ENCODE measurements at places on chromosomes 16 and 17.

- no peak for DNase-seq
These were observed 31.2 kb downstream of the XYLT1 start for GRCh38 chr16:17439580-17439979.

- DNase-seq = no peak
These were observed 721 bp upstream of the WFIKKN2 start for GRCh38 chr17:50834429-50835300.

GRCh38 chr16:70375636-70376611, 29.2 kb downstream of the DDX19A start:
- no peak for DNase-seq

GRCh38 chr17:65015855-65016254, 40.7 kb downstream of the GNA13 start:
- DNase-seq = no peak

DNA sequence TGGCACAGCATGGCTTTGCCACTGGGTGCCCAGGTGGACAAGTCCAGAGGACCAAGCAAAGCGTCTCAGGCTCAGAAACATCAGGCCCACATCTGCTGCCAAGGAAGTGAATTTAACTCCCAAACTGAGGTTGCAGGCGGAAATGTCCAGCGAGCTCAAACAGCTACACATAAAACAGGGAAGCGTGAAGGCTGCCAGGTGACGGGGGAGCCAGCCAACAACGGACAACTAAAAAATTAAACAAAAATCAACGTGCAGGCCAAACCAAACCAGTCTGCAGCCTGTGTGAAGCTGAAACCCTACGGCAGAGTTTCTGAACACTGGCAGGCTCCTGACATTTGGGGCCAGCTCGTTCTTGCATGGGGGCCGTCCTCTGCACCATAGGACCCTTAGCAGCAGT, 2.5 kb downstream of the TK1 start:
- DNase-seq = no peak

DNA sequence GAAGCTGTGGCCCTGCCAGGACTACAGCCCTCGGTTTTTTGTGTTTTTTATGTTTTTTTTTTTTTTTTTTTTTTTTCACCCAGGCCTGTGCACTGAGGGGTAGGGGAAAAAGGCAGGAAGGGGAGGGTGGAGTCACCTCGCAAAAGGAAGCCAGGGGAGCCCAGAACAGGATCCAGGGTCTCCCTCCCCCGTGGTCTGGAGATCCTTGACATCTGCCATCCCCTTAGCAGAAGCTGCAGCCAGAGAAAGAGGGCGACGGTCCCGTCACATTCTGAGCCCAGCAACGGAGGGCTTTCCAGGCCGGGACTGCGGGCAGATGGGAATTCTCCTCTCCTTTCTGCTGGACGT, 29.1 kb upstream of the PHOSPHO1 start:
- DNase-seq = no peak

DNA sequence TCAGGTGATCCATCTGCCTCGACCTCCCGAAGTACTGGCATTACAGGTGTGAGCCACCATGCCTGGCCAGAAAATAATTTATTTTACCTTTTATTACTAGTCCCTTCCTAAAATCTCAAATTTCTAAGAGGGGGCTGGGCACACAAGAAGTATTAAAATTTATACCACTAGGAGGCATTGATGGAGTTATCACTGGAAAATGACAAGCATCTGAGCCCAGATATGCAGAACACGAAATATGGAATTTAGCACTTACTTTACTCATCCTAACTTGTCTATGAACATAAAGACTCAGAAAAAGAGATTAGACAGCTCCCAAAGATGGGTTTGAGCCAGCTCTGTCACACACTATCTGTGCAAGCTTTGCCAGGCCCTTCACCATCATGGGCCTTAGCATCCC, 46.4 kb downstream of the STAT5A start:
- no peak for DNase-seq

- no peak for DNase-seq
These were observed 45.2 kb upstream of the PVALEF start for GRCh38 chr17:81120149-81120484.

DNA sequence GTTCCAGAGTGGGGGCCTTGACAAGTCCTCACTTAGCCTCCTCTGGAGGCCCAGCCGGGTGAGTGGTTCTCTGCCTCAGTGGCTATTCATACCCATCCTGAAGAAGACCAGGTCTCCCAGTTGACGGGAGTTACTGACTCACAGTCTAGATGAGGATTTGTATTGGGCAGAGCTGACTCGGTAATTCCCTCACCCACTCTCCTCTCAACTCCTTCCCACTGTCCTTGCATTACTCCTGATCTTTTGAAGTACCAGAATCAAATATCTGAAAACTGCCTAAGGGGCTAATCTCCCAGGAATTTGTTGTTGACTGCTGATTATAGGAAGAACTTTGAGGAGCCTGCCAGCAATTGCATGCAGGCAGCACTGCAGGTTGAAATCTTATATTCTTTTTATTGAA, 14.2 kb downstream of the SAP30BP start:
- no peak for DNase-seq

GRCh38 chr17:79788989-79789942, 7.6 kb downstream of the CBX8 start:
- DNase-seq = no peak

DNA sequence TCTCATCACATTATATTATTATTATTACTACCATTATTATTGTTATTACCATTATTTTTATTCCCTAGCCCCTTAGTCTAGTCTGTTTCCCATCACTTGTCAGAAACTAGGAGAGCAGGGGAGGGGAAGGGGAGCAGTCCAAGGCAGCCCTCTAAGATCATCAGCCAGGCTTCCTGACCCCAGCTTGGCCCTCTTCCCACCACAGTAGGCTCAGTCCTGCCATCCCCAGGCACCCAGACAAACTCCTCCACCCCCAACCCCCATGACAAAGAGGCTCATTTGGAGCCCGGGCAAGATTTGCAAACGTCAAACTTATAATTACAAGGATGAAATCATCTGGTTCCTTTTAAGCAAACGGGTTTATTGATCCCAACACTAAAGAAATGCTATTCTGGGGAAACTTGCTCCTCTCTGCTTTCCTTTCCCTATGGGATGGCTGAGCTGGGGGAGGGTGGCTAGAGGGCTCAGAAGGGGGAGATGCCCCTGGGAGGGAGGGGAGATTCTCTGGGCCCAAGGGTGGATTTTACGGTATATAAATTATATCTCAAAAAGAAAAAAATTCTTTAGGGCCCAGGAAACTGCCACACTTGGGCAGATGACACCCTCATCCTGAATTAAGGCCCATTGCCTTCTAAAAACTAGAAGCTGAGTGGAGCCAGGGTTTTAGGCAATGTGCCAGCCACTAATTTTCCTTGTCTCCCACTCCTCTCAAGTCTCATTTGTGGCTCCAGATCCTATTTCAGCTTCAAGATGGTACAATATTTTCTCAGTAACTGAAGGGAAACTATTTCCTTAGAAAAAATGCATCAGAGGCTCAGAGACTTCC, 4.4 kb upstream of the CBFB start:
- no peak for DNase-seq

GRCh38 chr16:9384141-9384540, 292.7 kb downstream of the HAPSTR1 start:
- DNase-seq = no peak

GRCh38 chr16:74183601-74184360, 112.8 kb upstream of the PSMD7 start:
- no peak for DNase-seq

DNA sequence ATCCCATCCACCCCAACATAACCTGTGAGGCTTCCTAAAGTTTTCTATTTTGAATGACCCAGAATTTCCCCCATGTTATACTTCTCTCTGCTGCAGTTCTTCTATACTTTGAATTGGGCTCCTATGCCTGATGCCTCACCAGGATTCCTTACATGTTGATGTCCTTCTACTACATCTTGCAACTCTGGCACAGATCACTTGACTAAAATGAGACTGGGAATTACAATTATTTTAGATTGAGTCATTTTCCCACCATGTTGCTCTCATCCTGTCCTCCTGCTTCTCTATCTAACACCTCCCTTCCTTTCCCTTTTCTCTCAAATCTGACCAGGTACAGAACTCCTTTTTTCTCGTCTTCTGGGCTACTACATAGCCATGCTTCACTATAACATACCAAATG, 314.0 kb upstream of the KCNJ16 start:
- no peak for DNase-seq

- DNase-seq = no peak
These were observed 473.2 kb upstream of the SALL1 start for GRCh38 chr16:51624080-51624775.

DNA sequence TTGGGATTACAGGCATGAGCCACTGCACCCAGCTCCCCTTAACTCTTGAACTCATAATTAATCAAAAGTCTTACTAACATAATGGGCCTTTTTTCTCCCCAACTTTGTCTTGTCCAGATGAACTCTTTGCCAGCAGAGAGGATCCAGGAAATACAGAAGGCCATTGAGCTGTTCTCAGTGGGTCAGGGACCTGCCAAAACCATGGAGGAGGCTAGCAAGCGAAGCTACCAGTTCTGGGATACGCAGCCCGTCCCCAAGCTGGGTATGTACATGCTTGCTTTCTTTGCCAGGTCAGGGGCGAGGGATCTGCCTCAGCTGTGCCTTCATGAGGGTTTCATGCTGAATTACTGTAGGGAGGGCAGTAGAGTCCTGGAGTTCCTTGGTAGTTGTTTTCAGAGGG, 25.3 kb downstream of the NMT1 start:
- no peak for DNase-seq

All from left renal cortex interstitium (tissue), 4 donors.